ENCODE measurements at places on chromosomes 6 and 20.

DNA sequence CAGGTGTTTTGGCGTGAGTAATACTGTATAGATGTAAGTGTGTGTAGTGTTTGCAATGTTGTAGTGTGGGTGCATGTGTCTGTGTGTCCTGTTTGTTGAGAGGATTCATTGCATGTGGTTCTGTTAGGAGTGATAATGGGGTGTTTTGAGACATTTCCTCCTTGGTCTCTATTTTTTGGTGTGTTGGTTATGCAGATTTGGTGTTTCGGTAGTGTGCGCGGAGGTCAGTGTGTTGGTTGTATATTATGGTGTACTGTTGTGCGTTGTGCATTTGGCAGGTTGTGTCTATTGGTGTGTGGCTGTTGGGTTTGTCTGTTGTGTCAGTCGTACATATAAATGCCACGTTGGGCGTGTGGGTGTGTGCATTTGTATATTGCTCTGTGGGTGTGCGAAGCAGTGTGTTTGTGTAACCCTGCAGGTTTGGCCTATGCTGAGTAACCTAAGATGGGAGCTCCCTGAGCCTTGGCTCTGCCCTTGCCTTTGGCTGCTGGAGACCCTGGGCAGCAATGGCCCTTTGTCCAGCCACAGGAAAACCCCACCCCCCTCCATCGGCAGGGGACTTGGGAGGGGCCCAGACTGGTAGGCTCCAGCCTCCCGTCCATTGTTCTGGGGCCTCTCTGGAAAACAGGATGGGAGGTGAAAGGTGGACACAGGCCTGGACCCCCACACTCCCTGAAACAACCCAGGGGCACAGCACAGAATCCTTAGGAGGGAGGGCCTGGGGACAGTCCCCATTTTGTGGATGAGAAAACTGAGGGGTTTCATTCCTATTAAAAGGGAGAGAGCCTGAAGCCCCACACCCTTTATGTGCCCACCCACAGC lies 10.3 kb upstream of the ID1 start:
- no peak for DNase-seq

- DNase-seq = no peak
These were observed 79.5 kb downstream of the SESN1 start for GRCh38 chr6:109015176-109015575.

DNA sequence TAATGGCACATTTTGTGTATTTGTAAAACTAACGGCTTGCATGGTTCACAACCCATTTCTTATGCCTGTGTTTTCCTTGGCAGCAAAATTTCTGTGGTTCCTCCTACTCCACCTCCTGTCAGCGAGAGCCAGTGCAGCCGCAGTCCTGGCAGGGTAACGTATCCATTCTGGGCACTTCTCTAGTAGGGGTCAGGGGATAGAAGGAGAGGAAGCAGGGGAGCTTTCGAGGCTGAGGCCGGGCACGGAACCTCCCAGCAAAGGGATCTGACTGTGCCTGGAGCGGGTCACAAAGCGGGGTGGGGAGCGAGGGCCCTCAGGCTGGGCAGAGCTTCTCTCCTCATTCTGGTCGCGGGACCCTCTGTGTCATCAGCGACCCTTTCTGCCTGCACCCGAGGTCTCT lies 58.4 kb downstream of the SYTL3 start:
- no peak for DNase-seq

- no peak for DNase-seq
These were observed 30.3 kb downstream of the AK9 start for GRCh38 chr6:109660526-109661320.

DNA sequence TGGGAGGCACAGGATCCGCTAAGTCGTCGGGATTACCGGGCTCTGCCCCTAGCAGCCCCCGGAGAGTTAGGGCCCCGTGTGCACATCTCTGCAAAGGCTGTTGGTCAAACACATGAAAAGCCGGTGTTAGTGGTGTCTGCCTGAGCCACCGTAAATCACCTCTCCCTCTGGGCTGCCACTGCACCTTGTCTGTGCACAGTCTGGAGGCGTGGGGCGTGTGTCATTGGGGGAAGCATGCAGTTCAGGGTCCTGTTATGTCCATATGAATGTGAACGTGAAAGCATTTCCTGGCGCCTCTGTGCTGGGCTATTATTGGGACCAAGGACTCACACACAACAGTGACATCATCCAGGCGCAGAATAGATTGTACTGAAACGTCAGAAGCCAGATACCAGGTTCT lies 305.6 kb downstream of the NRN1 start:
- DNase-seq = no peak

DNA sequence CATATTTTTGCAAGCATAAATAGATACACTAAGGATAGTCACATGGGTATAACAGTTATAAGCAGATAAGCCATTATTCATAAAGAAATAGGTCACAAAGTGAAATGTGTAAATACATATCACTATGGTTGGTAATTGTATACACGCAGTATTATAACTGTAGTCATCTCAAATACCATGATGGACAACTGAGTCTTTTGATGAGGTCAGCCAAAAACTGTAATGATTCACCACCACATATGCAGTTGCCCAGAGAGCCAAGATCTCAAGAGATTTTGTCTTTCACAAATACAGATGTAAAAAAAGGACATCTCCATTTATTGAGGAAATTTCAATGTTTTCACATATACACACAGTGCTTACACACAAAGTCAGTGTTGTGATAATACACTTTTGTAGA lies 28.3 kb downstream of the ZNF292 start:
- no peak for DNase-seq

- no peak for DNase-seq
These were observed 130.4 kb downstream of the PTPRK start for GRCh38 chr6:128389820-128390534.

- no peak for DNase-seq
These were observed 50.4 kb downstream of the FAM184A start for GRCh38 chr6:119028091-119028490.

- DNase-seq = no peak
These were observed 983 bp upstream of the ADISSP start for GRCh38 chr20:3768342-3769130.

GRCh38 chr20:47704746-47705496 lies 80.4 kb downstream of the SULF2 start:
- DNase-seq = no peak
